ENCODE measurements at places on chromosomes 12 and 14.

GRCh38 chr14:34262127-34262910, 199.7 kb downstream of the SPTSSA start:
- DNase-seq: no peak

- no peak for DNase-seq
Observed at GRCh38 chr12:92457458-92458180, 245.2 kb upstream of the PLEKHG7 start.

- no peak for DNase-seq
Observed at GRCh38 chr14:104082807-104083206, 2.7 kb upstream of the ASPG start.

DNA sequence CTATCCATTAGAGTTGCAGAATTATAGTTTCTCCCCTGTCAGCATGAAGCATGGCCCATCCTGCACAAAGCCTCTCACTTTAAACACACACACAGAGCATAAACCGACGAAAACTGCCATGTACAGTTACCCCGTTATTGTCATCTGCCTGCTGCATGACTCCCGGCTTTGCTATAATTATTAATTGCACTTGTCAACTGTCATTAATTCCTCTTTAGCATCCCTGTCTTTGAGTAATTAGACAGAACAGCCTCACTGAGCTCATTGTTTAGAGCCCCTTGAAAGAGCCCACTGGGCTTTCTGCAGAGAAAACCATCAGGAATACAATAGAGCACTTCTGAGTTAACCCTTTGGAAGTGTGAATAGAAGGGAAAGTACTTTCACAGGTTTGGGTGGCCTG, 307.2 kb upstream of the SOX5 start:
- DNase-seq: no peak

DNA sequence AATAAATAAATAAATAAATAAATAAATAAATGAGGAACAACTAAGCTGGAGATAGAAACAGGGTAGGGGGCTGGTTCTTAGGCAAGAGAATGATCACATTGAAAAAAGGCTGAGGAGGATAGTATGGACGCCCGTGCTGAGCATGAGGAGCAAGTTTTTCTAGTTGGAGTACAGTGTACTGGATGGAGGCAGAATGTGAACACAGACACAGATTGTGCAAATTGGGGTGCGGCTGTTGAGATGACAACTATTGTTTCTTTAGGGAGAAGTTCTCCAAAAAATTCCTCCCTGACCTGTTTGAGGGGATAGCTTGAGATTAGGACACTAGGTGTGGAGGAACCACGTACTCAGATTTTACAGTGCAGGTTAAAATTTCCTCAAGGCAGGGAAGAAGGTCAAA, 979 bp upstream of the BIN2 start:
- no peak for DNase-seq

Measured in hematopoietic multipotent progenitor cell treated with erythropoietin and hydrocortisone succinate and interleukin-3 and kit ligand, for 8 days (in vitro differentiated cells).